Suppressor macrophage (primary cell): ENCODE measurements at places on chromosomes 12 and 14.
A peak's percentile ranks its signal among the peaks of the same experiment; 100 is the strongest.

DNA sequence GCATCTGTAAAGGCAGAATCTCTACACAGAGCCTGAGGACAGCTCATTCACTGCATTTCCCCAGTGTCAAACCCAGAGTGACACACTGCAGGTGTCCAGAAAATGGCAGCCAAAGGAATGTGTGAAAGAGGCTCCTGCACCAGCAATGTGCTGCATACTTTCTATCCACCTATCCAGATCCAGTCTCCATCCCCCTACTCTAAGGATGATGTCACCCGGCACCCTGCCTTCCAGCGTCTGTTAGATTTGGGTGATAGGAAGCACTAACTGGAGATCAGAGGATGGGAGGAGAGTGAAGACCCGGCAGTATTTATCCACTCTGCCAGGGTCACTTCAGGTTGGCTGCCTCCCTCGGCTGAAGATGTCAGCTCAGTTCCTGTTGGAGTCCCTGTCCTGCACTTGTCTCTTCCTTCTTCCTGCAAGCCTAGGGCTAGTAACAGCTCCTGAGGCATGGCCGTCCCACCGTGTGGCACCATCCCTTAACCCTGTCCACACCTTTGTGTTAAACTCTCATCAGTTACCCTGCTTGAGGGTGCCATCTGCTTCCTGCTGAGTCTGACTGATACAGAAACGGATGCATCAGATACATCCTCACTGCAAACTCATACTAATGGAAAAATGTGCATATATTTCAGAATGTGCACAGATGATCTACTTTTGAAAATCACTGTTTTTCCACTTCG is 13.0 kb upstream of the GPR68 start:
- DNase-seq: no peak

DNA sequence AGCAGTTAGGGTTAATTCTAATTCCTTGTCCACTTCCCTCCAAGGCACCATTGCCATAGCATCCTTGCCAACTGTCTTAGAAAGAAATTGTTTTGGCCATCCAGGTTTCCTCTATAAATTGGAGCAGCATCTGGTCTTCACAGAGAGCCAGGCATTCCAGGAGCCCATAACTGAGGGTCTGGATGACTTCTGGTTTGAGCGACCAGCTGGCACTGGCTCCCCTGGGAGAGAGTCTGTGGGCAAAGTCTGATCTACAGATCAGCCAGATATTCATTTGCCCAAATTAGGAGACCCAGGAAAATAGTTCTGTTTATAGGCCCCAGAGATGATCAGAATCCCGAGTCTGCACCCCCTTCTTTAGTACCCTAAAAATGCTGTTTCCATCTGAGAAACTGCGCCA is 16.0 kb downstream of the VSX2 start:
- no peak for DNase-seq

DNA sequence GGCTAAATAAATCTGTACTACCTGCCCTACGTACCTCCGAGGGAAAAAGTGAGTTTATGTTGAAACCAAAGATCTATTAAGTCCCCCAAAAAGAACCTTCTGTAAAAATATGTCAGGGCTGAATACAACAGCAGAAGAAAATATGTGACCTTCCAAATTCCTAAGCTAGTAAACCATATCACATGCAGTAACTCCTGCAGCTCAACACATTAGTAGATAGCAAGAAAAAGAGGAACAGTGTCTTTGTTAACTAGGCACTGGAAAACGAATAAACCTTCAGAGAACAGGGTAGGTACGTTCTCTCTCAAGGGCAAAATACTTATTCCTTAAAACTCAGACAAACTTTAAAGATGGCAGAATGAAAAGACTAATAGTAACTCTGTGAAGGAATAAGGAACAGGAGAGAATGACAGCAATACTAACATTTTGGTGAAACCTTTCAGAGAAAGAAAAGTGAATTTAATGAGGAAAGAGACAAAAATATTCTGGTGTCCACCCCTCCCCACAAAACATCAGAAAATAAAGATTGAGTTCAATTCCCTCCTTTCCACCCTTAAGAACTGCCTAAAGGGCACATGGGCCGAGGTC is 18.0 kb downstream of the CBX5 start:
- peak; percentile 47 for DNase-seq

- no peak for DNase-seq
These were observed 7.0 kb downstream of the HNRNPA1 start for GRCh38 chr12:54287261-54288157.

DNA sequence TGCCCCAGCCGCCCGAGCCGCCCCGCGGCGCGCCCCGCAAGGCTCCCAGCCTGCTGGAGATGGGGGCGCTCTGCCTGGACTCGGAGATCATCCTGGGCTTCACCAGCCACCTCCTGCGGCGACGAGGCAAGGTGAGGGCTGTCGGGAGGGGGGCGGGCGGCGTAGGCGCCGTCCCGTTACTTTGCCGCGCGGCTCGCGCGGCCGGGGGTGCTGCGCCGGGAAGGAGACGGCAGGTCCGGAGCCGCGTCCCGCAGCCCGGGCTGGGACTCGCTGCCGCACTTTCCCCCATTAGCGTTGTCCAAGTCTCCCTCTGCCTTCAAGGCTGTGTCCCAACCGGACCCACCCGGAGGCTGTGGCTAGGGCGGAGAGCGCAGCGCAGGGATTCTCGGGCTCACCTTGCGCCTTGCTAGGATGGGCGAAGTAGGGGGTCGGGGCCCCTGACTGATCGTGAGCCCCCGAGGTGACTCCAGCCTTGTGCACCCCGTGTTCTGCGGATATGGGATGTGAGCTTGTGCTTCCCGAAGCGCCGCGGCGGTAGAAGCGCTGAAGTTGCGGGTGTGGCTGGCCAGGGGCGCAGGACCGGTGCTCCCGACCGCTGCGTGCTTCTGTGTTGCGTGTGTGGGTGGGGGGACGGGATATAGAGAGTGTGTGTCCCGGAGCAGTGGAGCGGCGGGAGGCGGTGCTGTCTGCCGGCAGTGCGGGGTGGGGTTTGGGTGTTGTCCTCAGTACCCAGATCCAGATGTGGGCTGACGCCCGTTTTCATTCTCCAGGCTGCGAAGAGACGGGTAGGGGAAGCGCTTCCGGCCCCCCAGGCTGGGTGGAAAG is 1.7 kb upstream of the KIF26A start:
- no peak for DNase-seq

- DNase-seq: no peak
These were observed 36.4 kb downstream of the TRAF3 start for GRCh38 chr14:102813691-102814090.

GRCh38 chr14:68471029-68471963 is 321.6 kb downstream of the ZFP36L1 start:
- DNase-seq: peak; percentile 23

GRCh38 chr14:56724013-56724412 is 86.3 kb downstream of the OTX2 start:
- no peak for DNase-seq
